ENCODE measurements at places on chromosomes 2 and 18.

- no peak for DNase-seq
Observed at GRCh38 chr2:72573232-72573631, 252.6 kb downstream of the EXOC6B start.

- no peak for DNase-seq
Observed at GRCh38 chr18:45997700-45998151, 30.6 kb upstream of the EPG5 start.

GRCh38 chr2:240711701-240712100, 20.0 kb downstream of the AQP12A start:
- DNase-seq: no peak

DNA sequence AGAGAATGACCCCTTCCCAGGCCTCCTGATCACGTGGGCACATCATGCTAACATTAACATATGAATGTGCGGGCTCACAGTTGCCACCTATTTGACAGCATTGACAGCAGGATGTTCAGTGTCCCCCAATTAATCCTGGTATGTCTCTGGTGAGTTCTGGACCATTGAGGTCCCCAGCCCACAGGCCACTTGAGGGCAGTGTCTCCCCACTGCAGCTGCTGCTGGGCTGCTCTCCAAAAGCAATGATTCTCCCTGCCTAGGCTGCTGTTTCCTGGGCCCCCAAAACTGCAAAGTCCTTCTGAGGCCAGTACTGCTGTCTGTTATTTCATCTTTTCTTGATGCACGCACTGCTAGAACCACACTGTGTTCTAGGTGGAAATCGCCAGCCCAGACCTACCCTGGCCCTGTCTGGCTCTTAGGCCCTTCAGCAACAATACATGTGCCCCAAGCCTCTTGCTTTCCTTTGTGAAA, 52.7 kb upstream of the MAPK4 start:
- DNase-seq: no peak

DNA sequence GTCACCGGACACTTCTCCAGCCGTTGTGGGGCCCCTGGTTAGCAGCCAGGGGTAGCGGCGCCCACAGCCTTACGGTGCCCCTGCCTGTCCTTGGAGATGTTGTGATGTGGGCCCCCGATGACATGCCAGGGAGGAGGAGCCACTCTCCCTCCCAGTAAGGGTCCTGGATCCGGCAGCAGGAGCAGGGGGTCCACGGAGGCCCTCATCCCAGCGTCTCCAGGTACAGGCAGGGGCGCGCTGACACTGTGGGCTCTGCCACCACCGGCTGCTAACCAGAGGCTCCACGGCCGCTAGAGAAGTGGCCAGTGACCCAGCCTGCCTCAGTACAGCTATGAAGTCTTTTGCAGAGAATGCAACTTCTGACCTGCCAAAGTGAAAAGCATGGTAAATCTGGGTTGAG, 121.2 kb downstream of the SPP2 start:
- DNase-seq: no peak

- no peak for DNase-seq
Observed at GRCh38 chr2:109256921-109257320, 127.9 kb downstream of the SH3RF3 start.
